ENCODE measurements at places on chromosomes 4 and X. TPM values are rescaled to one million over a fixed set of nuclear protein-coding genes. Genes with fewer than 3 reads are reported as not detected.

Gene CLTRN
- total RNA-seq: 2.8 TPM

Gene SLC10A7
- total RNA-seq: 8.7 TPM

Gene TBX22
- not detected for total RNA-seq

Gene ZNF630
- 3.2 TPM for total RNA-seq

Gene NDST3
- 0.07 TPM for total RNA-seq

Gene PRICKLE3
- 5.8 TPM for total RNA-seq

Gene GLOD5
- total RNA-seq: not detected

Gene CXorf65
- total RNA-seq: not detected

Gene POLN
- 0.44 TPM for total RNA-seq

Gene TIGD4
- total RNA-seq: not detected

Gene ZNF275
- total RNA-seq: 14.0 TPM

Gene OTUD5
- total RNA-seq: 27.3 TPM

Gene TSPAN6
- 52.0 TPM for total RNA-seq

Gene ATP1B4
- not detected for total RNA-seq

Gene YIPF6
- 46.8 TPM for total RNA-seq

Gene RHOXF1
- not detected for total RNA-seq

Gene CCDC158
- total RNA-seq: not detected

Gene MTCP1
- total RNA-seq: 11.6 TPM

Gene RPS6KA6
- total RNA-seq: not detected

Gene TEC
- total RNA-seq: 0.81 TPM

Gene CDKL2
- 0.15 TPM for total RNA-seq

Gene CTAG1B
- not detected for total RNA-seq

Gene NXF2
- not detected for total RNA-seq

Gene PCYT1B
- 0.57 TPM for total RNA-seq

Gene SHROOM4
- 1.8 TPM for total RNA-seq

Gene NALF2
- total RNA-seq: not detected

Gene ACSL4
- 107 TPM for total RNA-seq

Data from M059J (cell line).